ENCODE measurements at places on chromosomes 4 and X.

DNA sequence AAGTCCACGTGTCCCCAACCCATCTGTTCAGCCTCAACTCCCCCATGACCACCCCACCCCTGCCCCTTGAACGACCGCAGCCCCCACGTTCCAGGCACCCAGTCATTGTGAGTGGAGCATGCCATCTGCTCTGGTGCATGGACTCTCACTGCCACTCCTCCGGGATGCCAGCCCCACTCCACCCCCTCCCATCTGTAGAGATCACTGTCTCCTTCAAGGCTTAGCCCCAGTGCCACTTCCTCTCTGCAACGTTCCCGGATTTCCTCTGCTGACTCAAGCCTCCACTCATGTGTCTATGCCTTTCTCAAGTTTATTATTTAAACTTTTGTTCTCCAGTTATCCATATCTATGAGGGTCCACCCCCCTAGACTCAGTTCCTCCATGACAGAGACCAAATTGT lies 54.0 kb downstream of the MAML3 start:
- no peak for DNase-seq

- DNase-seq: no peak
Measured at GRCh38 chr4:59966758-59967157, 1233.4 kb upstream of the ADGRL3 start.

DNA sequence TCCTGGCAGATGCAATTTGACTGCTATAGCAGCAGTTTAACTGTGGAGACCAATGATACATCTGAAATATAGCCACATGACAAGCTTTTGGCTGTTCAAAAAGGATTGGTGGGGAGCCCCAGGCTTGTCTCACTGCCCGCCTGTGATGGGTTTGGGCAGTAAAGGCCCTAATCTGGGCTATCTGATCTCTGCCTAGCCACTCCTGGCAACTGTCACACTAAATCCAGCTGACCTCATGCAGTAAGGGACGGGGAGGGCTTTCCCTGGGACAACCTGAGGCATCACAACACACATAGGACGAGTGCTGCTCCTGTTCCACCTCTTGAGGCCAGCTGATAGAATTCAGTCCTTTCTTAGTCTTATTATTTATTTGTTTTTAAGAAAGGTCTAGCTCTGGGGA lies 56.2 kb downstream of the CCDC158 start:
- DNase-seq: no peak

DNA sequence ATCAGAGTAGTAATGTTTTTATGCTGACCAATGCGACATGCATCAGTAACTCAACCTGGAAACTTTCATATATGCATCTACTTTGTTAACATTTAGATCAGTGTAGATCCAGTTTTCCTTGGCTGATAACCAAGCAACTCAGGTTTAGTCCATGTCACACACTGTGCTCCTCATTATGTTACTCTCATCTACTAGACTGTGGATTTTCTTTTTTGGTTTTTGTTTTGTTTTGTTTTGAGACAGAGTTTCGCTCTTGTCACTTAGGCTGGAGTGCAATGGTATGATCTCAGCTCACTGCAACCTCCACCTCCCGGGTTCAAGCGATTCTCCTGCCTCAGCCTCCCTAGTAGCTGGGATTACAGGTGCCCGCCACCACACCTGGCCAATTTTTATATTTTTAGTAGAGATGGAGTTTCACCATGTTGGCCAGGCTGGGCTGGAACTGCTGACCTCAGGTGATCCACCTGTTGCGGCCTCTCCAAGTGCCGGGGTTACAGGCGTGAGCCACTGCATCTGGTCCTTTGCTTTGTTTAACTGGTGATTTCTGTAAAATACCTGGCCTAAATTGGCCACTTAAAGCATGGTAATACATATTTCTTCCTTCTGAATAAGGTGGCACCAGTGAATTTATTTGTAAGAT lies 48.6 kb downstream of the SMARCAD1 start:
- no peak for DNase-seq

DNA sequence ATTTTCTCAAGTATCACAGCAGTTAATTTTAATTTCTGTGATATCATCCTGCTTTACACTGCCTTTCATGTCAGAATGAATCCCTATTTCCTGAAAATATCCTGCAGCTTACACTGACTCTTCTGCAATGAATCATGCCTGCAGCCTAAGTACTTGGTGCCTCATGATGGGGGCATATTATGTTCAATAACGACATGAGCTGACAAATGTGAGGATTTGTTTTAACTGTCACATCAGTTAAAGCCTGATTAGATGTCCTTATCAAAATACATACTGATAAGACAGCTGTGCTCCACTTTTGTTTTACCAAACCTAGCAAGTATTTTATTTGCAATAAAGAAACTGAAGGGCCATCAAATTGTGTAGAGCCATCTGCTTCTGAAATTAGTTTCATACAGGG lies 359.9 kb upstream of the AGA start:
- DNase-seq: no peak
